ENCODE measurements at places on chromosomes 12 and 14.

- no peaks in the 10 kb centered on the region for H3K4me1 ChIP-seq
- no peak for DNase-seq
- no peak overlapping the region for H3K27ac ChIP-seq
- H3K27me3 ChIP-seq, result peaks cover 33% of the 10 kb centered on the region
These were observed 53.7 kb upstream of the OTOGL start for GRCh38 chr12:80045594-80045993.

GRCh38 chr14:53701108-53701875 is 255.3 kb downstream of the BMP4 start:
- no peaks in the 10 kb centered on the region for H3K4me1 ChIP-seq
- DNase-seq, result no peak
- H3K27ac ChIP-seq, result no peak overlapping the region
- H3K27me3 ChIP-seq, result no peaks in the 10 kb centered on the region

DNA sequence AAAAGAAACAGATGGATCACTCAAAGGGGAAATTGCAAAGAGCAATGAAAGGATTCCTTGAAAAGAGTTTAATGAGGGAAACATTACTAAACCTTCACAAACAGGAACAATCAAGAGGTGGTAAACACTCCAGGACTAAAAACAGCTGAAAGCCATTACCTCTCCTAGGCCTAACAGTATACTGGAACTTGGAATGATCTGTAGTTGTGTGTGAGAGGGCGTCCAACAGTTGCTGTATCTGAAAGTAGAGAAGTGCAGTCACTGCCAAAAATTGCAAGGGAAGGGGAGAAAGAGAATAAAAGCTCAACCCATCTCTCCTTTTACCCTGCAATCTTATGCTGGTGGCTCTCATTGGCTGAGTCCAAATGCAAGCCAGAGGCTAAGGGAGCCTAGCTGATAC is 17.0 kb upstream of the MIS18BP1 start:
- H3K4me3 ChIP-seq, result no peak overlapping the region
- no peak overlapping the region for H3K27ac ChIP-seq
- H3K27me3 ChIP-seq, result no peaks in the 10 kb centered on the region
- no peak for DNase-seq
- H3K36me3 ChIP-seq, result no peaks in the 10 kb centered on the region

DNA sequence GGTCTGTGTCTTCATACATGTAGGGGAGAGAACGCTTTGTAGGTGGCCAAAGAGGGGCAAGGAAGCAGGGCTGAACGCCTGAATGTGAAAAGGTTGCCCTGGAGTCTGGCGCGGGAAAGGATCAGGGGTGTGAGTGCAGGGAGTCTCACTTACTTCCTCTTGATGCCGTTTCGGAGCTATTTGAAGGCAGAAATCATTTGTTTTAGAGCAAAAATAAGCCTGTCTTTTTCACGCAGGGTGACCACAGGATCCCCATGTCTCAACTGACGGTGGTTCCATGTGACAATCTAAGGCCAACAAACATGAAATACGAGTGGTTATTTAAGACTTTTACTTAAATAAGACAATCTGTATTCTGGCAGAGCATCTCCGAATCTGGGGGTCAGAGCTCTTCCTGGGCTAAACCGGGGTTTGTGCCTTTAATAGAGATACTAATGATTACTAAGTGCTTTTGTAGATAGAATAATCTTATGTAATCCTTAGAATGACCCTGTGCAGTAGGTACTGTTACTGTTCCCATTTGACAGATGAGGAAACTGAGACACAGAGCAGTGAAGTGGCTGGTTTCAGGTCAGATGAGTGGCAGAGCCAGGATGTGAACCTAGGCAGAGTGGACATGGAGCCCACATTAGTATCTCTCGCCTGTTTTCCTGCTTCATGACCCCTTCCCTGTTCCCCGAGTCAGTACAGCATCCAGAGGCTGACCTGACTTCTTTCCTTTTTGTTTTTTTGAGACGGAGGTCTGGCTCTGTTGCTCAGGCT is 1.9 kb downstream of the BRI3BP start:
- H3K27me3 ChIP-seq, result no peaks in the 10 kb centered on the region
- peaks cover 29% of the 10 kb centered on the region for H3K4me1 ChIP-seq
- peak overlapping the region; percentile 94 for H3K4me3 ChIP-seq
- peaks cover 8% of the 10 kb centered on the region for H3K36me3 ChIP-seq
- H3K27ac ChIP-seq, result peak overlapping the region; percentile 51

DNA sequence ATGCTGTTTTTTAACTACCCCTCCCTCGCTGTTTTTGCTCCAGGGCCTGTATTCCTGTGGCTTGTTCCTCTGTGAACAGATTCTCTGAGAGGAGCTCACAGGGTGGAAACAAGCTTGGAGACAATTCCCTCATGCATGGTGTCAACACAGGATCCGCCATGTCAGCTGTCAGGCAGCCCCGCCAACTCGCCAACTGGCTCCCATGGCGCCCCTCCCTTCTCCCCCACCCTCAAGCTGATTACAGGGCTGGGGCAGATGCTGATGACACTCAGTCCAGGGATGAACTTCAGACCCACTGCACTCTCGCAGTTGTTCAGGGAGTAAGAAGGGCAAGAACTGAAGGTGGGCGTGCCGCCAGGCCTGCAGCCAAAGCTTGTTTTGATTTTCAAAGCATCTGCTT is 229.9 kb downstream of the NTF3 start:
- no peaks in the 10 kb centered on the region for H3K27me3 ChIP-seq
- no peak overlapping the region for H3K4me3 ChIP-seq
- DNase-seq, result no peak
- H3K27ac ChIP-seq, result no peak overlapping the region
- H3K4me1 ChIP-seq, result no peaks in the 10 kb centered on the region

DNA sequence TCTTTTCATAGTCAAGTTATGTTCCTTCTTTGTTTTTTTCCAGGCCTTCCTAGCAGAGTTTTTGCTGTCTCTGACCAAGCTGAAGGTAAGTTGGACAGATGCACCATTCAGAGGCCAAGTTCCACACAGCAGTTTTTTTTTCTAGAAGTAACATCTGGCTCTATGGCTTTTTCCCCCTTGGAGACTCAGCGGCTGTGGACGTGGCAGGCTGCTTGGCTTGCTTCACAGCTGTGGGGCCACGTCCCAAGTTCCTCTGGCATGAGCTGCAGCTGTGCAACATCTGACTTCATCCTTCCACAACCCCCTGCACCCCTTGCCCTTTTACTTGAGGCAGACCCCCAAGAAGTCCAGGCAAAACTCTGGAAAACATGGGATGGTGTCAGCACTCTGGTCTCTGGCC is 24.2 kb upstream of the RHOJ start:
- no peak for DNase-seq
- H3K27me3 ChIP-seq, result peaks cover 13% of the 10 kb centered on the region
- no peak overlapping the region for H3K4me3 ChIP-seq
- H3K4me1 ChIP-seq, result no peaks in the 10 kb centered on the region
- H3K36me3 ChIP-seq, result no peaks in the 10 kb centered on the region

DNA sequence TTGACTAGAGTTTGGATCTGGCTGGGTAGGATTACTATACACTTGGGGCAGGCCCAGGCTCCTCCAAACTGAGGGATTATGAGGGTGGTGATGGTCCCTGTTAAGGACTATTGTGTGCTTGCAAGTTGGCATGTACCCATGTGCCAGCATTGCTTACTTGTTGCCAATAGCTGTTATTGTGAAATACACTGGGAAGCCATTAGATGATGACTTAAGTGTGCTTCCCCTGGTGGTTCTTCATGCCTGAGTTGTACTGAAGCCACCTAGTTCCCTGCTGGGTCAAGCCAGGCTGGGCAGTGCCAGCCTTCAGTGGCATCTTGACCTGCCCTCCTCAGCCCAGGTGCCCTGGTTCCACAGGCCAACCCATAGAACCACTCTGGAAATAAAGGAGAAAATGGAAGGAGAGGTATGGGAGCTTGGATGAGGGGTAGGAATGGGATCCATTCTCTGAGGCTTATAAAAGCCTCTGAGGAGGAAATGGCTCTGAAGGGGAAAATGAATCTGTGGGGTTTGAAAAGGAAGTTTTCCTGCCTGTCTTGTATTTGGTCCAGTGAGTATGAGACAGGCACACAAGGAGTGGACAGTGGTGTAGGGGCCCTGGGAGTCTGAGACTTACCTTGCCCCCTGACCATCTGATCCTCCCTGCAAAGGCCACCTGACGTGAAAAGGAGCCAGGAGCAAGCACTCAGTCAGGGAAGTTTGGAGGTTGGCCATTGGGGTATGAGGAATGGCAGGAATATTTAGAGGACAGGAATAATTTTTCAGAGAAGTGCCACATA is 724 bp downstream of the LTB4R start:
- no peaks in the 10 kb centered on the region for H3K27me3 ChIP-seq
- DNase-seq, result no peak
- H3K4me3 ChIP-seq, result peak overlapping the region; percentile 76
- peak overlapping the region; percentile 90 for H3K27ac ChIP-seq
- H3K36me3 ChIP-seq, result peaks cover 15% of the 10 kb centered on the region

- no peak overlapping the region for H3K27ac ChIP-seq
- peaks cover 17% of the 10 kb centered on the region for H3K27me3 ChIP-seq
- no peaks in the 10 kb centered on the region for H3K4me1 ChIP-seq
- H3K36me3 ChIP-seq, result no peaks in the 10 kb centered on the region
- no peak for DNase-seq
These were observed 54.4 kb downstream of the GALNT16 start for GRCh38 chr14:69314327-69314726.

DNA sequence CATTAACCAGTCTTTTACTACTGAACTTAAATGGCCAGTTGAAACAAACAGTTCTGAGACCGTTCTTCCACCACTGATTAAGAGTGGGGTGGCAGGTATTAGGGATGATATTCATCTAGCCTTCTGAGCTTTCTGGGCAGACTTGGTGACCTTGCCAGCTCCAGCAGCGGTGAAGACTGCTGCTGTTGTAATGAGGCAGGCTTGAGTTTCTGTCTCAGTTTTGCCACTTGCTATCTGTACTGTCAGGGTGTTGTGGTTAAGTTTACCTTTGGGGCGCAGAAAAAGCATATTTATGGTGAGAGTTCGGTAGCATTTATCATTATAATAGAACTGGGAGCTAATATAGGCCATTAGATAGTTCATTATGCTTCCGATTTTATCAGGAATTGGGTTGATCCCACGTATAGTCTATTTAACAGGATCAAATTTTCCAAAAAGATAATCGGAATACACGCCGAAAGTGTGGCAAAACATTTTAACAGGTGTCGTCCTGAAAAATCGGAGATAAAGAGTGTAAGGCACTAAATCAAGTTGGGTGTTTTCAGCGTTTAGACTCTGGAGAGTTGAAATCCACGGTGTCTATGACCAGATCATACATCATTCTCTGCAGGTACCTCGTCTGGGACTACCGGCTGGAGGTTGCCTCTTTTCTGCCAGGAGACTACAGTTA is 688 bp upstream of the NECAP1 start:
- peaks cover 45% of the 10 kb centered on the region for H3K4me1 ChIP-seq
- H3K27ac ChIP-seq, result peak overlapping the region; percentile 99
- no peaks in the 10 kb centered on the region for H3K27me3 ChIP-seq
- peak overlapping the region; percentile 93 for H3K4me3 ChIP-seq

DNA sequence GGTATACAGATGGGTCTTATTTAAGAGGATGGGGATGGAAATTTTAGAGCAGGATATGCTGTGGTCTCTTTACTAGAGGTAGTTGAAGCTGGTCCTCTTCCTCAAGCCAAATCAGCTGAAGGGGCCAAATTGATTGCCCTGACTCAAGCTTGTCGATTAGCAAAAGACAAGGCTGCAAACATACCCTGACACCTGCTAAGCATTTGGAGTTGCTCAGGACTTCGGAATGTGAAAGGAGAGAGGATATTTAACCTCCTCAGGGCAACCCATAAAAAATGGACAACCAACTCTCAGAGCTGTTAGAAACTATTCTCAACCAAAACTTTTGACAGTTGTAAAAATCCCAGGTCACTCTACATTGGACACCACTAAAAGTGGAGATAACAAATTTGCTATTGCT is 15.6 kb downstream of the PTGDR start:
- no peak overlapping the region for H3K27ac ChIP-seq
- H3K36me3 ChIP-seq, result peaks cover 9% of the 10 kb centered on the region
- DNase-seq, result no peak
- no peaks in the 10 kb centered on the region for H3K27me3 ChIP-seq
- H3K4me3 ChIP-seq, result no peak overlapping the region

DNA sequence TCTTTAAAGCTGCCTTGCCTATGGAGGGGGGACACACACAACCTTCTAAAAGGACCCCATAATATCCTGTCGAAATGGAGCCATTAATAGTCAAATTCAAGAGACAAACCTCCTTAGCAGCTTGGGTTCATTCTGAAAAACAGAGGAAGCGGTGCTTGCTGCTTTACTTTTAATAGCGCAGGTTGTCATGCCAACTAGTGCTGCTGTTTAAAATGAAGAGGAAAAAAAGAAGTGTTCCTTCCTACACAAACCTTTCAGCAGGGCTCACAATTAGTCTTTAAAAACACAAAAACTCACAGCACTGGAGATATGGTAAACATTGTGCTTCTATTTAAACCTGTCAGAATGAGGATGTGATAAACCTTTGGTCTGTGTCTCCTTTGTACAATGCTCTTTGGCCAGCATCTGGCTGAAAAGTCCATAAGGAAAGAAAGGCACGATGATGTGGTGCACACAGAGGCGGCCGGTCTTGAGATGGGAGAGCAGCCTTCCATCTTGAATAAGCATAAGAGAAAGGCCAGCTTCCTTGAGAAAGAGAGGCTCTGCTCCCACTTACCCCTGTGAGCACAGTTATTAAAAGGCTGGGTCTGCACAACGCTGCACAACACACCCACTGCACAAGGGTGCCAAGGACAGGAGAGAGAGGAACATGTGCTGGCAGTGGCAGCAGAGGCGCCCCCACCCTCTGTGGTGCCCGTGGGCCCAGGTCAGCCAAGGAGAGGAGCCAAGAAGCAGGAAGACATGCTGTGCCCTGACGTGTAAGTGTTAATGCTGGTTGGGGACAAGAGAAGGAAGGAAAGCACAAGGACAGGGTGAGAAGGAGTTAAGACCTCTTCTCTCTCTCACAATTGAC is 144.6 kb downstream of the TTC7B start:
- H3K4me3 ChIP-seq, result no peak overlapping the region
- peaks cover 1% of the 10 kb centered on the region for H3K36me3 ChIP-seq
- no peaks in the 10 kb centered on the region for H3K27me3 ChIP-seq
- H3K4me1 ChIP-seq, result no peaks in the 10 kb centered on the region

DNA sequence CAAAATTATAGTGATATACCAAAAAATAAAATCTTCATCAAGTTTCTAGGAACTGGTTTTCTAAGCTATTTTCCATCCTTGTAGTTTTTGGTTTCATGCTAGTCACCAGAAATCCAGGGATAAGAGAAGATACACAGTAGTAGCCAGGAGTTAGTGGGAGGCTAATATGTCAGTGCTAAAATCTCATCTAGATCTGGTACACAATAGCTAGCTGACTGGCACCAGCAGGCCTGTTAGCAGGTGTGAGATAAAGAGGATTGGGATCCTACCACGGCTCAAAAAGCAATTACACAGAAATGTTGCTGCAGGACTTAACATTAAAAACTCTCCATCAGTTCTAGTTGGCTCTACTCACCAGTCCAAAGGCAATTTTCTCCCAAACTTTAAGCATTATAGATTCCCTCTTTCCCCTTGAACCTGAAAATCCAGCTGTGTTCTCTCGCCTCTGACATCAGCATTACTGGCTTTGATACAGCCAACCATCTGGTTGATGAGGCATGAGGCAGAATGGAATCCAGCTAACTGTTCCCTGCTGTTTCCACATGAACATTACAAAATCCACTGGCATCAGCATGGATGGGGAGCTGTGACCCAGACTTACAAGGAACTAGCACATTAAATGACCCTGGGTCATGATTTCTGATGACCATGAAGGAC is 41.8 kb upstream of the CCDC196 start:
- peaks cover 12% of the 10 kb centered on the region for H3K27me3 ChIP-seq
- peaks cover 3% of the 10 kb centered on the region for H3K36me3 ChIP-seq
- no peak for DNase-seq
- no peak overlapping the region for H3K27ac ChIP-seq

- H3K4me3 ChIP-seq, result peak overlapping the region; percentile 49
- peaks cover 68% of the 10 kb centered on the region for H3K36me3 ChIP-seq
- peaks cover 25% of the 10 kb centered on the region for H3K4me1 ChIP-seq
- DNase-seq, result no peak
- no peaks in the 10 kb centered on the region for H3K27me3 ChIP-seq
These were observed 28.7 kb downstream of the GIT2 start for GRCh38 chr12:109967383-109968031.
